ENCODE measurements at places on chromosomes 3 and 15. TPM values are rescaled to one million over a fixed set of nuclear protein-coding genes. Genes with fewer than 3 reads are reported as not detected.

The FAM3D gene
- total RNA-seq: 0.51 TPM

The MASP1 gene
- total RNA-seq: 3.2 TPM

The LNP1 gene
- total RNA-seq: 1.3 TPM

The SLC28A2 gene
- total RNA-seq: not detected

The MPI gene
- 32.2 TPM for total RNA-seq

The GHRL gene
- total RNA-seq: 2.1 TPM

The PAK6 gene
- 0.26 TPM for total RNA-seq

The MEGF11 gene
- not detected for total RNA-seq

The C3orf22 gene
- not detected for total RNA-seq

The CTXN2 gene
- not detected for total RNA-seq

The SH2D7 gene
- total RNA-seq: not detected

The UBR1 gene
- total RNA-seq: 40.2 TPM

The PLSCR2 gene
- total RNA-seq: not detected

The LRRIQ4 gene
- not detected for total RNA-seq

The SEMA7A gene
- total RNA-seq: 2.1 TPM
